ENCODE measurements at places on chromosomes 1 and 21. TPM values are rescaled to one million over a fixed set of nuclear protein-coding genes. Genes with fewer than 3 reads are reported as not detected.

DNA sequence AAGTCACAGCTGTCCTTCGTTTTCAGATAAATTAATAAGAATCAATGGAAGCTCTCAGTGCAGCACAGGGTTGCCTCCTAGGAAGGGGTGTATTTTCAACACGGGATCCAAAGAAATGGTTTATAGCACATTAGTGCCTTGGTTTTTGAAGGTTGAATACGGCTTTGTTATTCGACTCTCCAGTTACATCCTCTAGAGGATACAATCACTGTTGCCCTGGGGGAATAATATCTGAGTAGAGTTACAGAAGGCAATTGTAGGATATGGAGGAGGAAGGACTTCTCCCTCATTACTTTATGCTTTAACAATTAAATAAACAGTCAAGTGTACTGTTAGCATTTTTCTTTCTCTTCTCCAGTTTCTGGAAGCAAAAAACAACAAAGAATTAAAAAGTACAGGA lies 14.3 kb upstream of the ZNF326 start:
- no peak for DNase-seq

- DNase-seq: peak; percentile 29
These were observed 31.9 kb downstream of the ACBD3 start for GRCh38 chr1:226154593-226154992.

- DNase-seq: peak; percentile 32
These were observed 2.9 kb downstream of the MXRA8 start for GRCh38 chr1:1355416-1355815.

GRCh38 chr21:29256126-29256910 lies 42.4 kb upstream of the BACH1 start:
- DNase-seq: peak; percentile 60

GRCh38 chr1:198638894-198639635 lies at the start of gene PTPRC:
TSS of gene PTPRC (plus strand) at chr1:198639040. CDS start at chr1:198639269, 229 bp downstream.
- no peak for DNase-seq

- DNase-seq: peak; percentile 30
These were observed 51.9 kb upstream of the SYNC start for GRCh38 chr1:32754317-32755097.

GRCh38 chr1:51950701-51951100 lies 39.8 kb downstream of the RAB3B start:
- DNase-seq: no peak

GRCh38 chr1:220769205-220769604 lies 17.5 kb upstream of the MTARC1 start:
- DNase-seq: no peak

DNA sequence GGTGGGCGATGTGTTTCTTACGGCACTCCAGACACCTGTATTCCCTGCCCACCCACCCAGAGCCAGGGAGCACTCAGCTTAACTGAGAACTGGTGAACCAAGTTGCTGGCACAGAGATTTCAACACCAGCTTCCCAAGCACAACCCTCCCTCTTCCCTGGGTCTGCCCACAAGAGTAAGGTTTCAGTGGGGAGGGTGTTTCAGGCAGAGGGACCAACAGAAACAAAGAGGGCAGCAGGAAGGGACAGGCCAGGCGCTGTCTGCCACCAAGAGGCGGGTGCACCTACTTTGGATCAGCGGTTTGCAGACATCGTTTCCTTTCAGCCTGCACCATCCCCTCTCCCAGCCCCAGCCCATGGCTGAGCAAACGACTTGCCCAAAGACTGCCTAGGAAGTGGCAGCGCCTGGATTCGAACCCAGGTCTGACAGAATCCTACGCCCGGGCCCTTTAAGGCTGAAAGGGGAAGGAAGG lies 21.9 kb upstream of the ALDH4A1 start:
- DNase-seq: peak; percentile 37

DNA sequence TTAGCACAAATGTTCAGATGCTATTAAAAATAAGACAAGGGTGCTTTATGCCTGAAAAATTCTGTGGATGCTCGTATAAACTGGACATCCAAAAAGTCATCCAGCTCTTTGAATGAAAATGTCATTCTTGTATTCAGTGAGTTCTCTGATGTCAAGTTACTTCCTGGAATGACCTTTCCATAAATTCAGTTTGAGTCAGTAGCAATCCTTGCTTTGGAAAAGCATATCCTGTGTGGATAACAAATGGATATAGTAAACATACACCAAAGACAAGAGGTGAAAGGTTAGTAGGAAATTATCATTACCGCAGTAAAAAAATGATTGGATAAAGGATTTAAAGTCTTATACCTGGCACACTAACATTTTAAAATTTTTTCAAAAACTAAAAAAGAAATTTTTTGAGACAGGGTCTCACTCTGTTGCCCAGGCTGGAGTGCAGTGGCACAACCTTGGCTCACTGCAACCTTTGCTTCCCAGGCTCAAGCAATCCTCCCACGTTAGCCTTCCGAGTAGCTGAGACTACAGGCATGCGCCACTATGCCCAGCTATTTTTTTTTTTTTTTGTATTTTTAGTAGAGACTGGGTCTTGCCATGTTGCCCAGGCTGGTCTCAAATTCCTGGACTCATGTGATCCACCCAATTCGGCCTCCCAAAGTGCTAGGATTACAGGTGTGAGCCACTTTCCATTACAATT lies 10.8 kb upstream of the LAMC1 start:
- DNase-seq: peak; percentile 44

DNA sequence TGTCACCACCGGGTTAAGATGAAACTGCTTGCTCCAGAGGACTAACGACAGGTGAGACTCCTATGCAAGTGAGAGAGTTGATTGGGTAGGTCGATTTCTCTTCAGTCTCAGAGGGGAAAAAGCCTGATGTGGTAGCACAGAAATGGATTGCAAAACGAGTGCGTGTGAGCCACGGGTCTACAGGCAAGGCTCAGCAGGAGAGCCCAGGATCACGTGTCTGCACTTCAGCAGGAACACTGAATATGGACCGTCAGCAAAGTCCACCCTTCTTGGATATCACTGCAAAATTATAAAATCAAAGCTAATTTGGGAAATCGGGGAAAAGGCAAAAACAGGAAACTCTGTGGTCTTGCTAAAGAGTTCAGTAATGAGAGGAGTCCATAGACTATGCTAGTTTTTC lies 107.7 kb upstream of the ZNF648 start:
- no peak for DNase-seq

- DNase-seq: no peak
These were observed 43.6 kb downstream of the PBX1 start for GRCh38 chr1:164602480-164603093.

Gene LINGO4
- not detected for total RNA-seq

Gene S100A5
- total RNA-seq: not detected

Gene PPFIA4
- 0.17 TPM for total RNA-seq

Gene S100A7
- not detected for total RNA-seq

Gene PLA2G2F
- total RNA-seq: not detected

Gene KIF17
- 32.3 TPM for total RNA-seq
